ENCODE measurements at places on chromosomes 16 and 17.

DNA sequence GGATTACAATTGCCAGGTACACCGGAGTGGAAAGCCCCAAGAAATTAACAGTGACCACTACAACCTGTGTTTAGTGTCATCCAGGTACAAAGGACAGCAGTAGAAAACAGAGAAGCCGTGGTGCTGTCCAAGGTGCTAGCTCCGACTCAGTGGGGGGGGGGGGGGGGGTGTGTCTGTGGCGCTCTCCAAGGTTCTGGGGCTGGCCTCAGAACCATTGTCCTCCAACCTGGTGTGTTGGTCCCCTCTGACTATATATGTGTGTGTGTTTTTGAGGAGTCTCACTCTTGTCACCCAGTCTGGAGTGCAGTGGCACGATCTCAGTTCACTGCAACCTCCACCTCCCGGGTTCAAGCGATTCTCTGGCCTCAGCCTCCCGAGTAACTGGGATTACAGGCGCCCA lies 5.8 kb upstream of the ZNF23 start:
- DNase-seq: peak; percentile 39

DNA sequence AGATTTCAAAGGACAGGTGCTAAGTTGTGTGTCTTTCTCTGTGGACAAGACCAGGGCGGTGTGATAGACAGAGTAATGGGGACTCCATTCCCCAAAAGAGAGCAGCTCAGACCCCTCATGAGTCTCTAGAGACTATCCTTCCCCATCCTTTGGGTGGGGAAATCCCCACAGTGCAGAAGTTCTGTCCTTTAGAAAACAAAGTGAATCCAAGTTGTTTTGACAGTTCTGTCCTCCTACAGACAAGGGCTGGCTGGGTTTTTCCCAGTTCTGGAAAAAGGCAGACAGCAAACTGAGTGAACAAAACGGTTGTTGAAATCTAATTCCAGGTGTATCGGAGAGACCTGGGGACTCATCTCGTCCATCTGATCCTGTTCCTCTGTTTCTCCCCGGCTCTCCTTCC lies 11.0 kb upstream of the HAS3 start:
- DNase-seq: no peak

DNA sequence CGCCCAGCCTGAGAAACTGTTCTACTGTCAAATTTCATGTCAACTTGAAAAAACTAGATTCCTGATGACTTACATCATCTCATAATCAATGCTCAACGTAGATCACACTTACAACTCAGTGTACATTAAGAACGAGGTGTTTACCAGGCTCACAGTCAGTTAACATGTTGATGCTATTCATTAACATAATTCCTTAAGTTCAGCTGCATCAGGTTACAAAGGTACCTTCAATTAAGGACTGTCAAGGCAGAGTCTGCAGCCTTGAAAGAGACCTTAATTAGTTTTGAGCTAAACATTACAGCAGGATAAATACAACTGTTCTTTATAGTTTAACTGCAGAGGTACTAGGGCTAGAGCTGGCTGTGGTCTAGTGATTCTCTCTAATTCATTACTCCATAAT lies 1.9 kb downstream of the GNA13 start:
- DNase-seq: no peak

GRCh38 chr17:7435676-7436555 lies 681 bp downstream of the TMEM102 start:
- peak; percentile 65 for DNase-seq

- DNase-seq: peak; percentile 32
Measured at GRCh38 chr17:65433592-65433991, 127.9 kb downstream of the AXIN2 start.

GRCh38 chr16:86800894-86801293 lies 222.5 kb downstream of the FOXL1 start:
- DNase-seq: no peak

DNA sequence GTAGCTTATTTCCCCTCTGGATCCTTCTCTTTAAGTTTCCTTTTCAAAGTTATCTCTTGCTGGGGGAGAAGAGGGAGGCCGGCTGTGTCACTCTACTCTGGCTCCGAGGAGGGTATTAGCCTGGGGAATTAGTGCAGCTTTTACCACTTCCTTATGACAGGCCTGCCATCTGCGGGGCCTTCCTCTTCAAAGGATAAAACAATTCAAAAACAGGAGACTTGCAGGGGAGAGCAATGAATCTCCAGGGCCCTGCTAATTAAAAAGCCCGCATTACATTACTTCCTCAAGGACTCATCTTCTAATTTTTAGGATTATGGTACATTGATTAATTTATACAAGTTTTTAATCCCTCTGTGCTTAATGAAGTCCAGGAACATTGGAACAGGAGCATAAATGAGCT lies 190.9 kb upstream of the CDH5 start:
- no peak for DNase-seq

GRCh38 chr17:29914819-29915537 lies 15.1 kb downstream of the SSH2 start:
- no peak for DNase-seq

DNA sequence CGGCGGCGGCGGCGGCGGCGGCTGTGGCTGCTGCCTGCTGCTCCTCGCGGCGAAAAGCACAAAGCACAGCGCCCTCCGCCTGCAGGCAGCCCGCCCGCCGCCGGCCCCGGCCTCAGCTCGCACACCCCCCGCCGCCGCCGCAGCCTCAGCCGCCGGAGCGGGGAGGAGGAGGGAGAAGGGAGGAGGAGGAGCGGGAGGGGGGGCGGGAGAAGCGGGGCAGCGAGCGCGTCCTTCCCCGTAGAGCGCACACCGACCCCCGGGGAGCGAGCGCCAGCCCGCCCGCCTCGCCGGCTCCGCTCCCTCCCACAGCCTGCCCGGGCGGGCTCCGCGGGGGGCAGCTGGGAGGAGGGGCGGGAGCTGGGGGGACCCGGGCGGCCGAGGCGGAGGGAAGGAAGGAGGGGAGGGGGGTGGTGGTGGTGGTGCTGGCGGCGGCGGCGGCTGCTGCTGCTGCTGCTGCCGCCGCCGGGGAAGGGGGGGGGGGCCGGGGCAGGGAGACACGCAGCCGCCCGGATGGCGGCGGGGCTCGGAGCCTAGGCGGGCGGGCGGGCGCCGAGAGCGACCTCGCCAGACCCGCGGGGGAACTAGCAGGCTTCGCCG lies at the start of gene UBTF:
Gene UBTF, minus strand, starts transcription at position 60 of the 597 bp plus-strand sequence. CDS start 1,446 bp downstream, outside the sequence.
- DNase-seq: peak; percentile 66

DNA sequence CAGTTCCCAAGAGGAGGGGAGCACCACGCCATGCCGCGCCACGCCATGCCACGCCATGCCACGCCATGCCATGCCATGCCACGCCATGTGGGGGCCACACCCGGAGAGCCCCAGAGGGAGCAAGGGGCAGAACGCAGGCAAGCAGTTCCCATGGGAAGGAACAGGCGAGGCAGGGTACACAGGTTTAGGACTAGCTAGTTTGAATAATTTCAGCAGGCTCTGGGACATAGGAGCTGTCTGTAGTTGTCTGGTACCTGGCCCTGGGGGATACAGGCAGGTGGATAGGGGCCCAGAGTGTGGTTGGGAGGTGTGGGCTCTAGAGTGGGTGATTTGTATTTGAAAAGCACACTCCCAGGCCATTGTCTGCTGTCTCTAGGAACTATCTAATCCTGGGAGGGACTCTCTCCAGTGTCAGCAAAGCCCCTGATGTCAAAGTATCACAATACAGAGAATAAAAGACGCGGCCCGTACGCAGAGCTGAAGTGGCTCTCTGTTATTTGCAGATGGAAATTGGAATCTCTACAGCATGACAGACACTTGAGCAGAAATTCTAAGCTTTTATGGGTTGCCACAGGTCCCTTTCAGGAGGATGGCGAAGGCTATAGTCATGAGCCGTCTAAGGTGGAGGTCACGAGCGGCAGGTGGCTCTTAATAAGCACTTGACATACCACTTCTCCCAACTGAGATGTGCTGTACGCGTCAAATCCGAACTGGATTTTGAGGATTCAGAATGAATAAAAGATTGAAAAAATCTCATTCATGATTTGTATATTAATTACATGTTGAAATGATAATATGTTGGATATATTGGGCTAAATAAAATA lies 220.8 kb upstream of the TNRC6C start:
- DNase-seq: no peak

DNA sequence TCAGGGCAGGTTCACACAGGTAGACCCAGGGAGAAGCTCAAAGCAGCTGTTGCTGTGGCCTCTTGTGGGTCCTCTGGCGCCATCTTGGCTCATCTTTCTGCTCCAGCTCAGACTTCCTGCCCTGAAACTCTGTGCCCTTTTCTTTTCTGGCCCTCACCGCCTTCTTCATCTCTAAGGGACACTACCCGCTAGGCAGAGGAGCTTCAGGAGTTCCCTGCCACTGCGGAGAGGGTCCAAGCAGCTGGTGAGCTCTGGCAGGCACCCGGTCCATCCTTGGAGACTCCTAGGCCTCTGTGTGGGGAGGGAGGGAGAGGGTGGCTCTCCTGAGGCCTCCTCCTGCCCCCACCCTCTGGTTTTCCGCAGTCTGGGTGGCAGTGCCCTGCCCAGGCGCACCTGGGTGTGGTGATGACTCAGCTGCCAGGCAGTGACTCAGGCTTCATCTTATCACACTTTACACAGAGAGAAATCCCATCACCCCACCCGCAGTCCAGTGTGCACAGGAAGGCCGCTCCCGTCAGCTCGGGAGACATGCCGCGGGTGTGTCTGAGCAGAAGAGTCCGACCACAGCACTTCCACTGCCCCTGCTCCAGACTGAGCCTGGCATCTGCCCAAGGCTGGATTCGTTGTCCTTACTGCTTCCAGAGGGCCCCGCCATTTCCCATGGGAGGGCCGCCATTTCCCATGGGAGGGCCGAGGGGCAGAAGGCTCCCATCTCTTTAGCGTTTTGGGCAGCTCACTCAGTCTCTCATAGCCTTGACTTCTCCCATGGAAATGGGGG lies 7.3 kb downstream of the NT5C start:
- peak; percentile 60 for DNase-seq

DNA sequence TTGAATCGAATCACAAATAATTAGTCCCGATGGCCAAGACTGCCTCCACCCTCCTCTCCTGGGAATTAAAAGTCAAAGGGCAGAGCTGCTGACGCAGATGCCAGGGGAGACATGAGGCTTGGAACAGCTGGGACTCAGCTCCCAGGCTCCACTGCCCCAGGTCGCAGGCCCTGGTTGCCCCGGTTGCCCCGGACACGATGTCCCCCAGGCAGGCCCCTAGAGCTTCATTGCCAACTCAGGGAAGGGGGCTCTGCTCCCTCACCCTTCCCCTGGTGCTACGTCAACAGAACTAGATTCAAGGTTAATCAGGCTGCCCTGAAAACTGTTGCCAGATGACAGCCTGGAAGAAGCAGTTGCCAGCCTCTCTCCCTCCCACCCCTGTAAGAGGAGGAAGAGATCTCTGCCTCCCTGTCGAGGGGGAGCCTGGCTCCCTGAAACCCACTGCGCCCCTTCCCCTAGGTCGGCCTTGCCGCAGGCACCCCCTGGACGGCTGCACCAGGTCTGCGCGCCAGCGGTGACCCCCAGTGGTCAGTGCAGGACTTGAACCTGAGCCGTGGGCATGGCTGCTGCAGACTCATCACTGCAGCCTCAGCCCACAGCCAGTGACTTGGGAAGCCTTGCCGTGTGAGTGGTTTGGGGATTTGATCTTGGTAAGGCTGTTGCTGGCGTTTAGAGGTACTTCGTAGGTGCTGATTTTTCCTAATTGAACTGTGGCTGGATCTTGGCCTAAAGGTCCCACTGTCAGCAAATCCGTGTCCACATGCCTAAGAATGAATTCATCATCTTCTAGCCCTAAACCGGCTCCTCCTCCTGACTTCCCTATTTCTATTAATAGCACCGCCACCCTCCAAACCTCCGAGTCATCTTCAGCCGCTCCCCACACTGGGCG lies 84.1 kb upstream of the TOB1 start:
- DNase-seq: peak; percentile 66

GRCh38 chr17:76714822-76715495 lies 4.2 kb upstream of the MXRA7 start:
- DNase-seq: peak; percentile 83

DNA sequence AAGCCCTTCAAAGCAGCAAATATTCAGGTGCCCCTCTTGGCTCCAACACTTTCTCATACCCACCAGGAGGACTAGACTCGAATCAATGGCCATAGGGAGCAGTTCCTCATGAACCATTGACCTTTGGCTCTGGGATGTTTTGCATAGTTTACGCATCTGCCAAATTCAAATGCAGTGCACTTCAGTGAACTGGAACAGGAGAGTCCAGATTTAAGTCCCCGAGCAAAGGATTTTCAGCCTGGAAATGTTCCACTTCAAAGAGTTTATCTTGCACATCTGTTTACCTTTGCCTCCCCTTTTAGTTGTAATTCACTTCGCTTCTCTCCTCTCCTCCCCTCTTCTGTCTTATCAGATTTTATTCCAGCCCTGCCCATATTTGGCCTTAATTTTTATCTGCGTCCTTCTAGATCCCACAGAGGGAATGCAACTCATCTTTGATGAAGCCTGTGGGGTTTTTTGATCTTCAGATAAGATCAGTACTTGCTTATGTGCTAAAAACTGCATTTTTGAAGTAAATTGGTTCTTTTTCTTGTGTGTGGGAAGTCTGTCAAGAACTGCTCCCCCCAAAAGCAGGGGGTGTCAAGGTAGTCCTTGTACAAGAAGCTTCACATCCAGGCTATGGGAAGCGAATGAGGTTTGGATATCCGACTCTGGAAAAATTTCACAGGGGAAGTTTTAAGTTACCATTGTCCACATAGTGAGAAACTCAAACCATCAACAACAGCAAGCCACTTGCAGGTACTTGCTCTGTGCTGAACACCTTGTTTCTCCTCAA lies 281.6 kb downstream of the RBFOX1 start:
- no peak for DNase-seq

DNA sequence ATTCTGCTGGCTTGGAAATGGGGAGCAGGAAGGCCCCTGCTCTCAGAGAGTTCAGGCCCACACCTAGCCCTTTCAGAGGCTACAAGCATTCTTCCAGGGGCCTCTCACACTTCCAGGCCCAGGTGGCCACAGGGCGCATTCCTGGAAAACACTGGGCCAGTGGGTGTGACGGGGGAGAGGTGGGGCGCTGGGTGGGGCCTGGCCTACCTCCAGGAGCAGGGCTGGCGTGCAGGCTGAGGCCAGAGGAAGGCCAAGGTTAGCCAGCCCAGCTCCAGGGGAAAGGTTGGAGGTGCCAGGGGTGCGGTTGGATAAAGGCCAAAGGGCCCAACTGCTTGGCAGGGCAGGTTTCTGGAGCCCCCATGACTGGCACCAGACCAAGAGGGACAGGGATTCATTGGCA lies 198.2 kb downstream of the MAF start:
- no peak for DNase-seq

GRCh38 chr17:28950017-28950751 lies 1.1 kb downstream of the PHF12 start:
- DNase-seq: peak; percentile 67

GRCh38 chr17:4506175-4506813 lies 7.6 kb downstream of the SPNS2 start:
- no peak for DNase-seq

DNA sequence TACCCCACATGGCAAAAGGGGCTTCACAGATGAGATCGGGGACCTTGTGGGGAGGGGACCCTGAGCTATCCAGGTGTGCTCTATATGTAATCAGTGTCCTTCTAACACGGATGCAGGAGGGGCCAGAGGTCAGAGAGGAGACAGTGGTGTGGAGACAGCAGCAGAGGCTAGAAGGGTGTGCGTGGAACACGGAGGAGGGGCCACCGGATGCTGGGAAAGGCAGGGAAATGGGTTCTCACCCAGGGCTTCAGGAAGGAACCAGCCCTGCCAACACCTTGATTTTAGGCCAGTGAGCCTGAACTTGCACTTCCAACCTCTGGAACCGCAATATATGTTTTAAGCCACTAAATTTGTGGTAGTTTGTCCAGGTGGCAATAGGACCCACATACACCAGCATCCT lies 4.6 kb upstream of the SLC38A8 start:
- no peak for DNase-seq

GRCh38 chr16:66189951-66190350 lies 176.5 kb upstream of the CDH5 start:
- no peak for DNase-seq

GRCh38 chr16:81642943-81643342 lies 136.1 kb upstream of the PLCG2 start:
- no peak for DNase-seq

GRCh38 chr16:30076276-30076791 lies 540 bp downstream of the PPP4C start:
- no peak for DNase-seq

All from activated naive CD8-positive, alpha-beta T cell treated with anti-CD3 and anti-CD28 coated beads, Interleukin-2, amount 50 U/mL, for 24 hours (primary cell).